ENCODE measurements at places on chromosomes 13 and 19.

GRCh38 chr13:111398196-111398595 is 77.8 kb downstream of the TEX29 start:
- no peak for DNase-seq

GRCh38 chr13:54078271-54078870 is 1049.8 kb downstream of the OLFM4 start:
- no peak for DNase-seq

DNA sequence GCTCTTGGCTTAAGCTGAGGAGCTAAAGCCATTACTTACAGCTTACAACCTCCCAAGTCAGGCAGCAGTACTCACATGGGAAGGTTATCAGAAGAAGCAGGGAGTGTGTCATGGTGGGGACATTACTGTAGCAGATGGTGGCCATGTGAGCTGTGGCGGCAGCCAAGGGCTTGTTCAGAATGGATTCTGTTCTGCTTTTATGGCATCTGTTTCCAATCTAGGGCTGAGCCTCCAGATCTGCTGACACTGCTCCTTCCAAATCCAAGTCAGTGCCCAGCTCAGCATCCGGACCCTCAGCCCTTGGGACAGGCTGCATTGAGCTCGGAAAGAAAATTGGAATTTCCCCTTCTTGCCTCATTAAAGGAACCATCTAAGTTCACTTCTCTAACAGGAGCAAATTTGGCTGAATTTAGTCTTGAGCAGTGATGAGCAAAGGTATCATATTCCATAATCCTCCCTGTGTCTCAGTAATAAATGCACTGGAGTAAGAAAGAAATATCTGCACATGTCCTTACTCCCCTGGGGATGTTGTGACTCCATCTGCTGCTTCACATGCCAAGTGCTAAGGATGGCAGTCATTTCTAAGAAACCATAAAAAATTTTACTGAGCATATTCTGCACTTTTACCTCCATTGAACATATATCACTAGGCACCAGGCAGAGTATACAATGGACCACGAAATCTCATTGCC is 73.9 kb downstream of the KCTD12 start:
- peak; percentile 78 for DNase-seq

- DNase-seq, result no peak
These were observed 81.6 kb downstream of the DACH1 start for GRCh38 chr13:71785361-71785760.

DNA sequence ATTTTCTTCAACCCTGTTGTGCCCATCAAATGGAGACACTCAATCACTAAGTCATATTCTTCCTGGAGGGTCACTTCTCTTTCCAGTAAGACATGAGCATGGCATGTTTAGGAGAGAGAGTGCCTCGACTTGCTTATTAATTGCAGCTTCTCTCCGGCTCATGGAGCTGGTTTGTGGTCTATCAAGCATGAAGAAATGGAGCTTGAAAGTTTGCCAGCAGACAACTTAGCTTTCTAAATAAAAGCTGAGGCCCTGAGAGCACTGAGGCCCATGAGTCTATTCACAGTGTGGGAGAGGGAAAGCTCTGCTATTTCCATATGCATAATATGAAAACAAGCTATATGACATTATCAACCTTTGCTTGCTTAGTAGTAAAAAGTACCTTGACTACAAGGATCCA is 378.5 kb downstream of the FGF9 start:
- DNase-seq, result no peak

DNA sequence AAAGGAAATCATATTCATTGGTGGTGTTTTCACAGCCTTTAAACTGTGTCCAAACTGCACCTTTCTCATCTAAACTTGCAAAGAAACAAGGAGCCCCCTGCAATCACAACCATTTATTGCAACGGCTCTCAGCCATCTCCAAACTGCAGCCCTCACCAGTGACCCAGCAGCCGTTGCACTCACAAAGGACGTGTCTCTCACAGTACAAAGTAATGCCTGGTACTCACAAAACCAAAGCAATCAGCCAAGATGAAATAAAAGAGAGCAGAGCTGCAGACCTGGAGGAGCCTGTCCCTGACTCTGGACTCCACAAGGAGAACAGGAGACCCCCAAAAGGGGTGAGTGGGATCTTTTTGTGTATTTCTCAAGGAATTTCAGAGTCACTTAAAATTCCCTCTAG is 20.2 kb upstream of the CEACAM21 start:
- no peak for DNase-seq

Measured in forelimb muscle (tissue), 1 donor.